Nucleus accumbens (tissue), 56 donors: ENCODE measurements at places on chromosomes 2 and 18.

DNA sequence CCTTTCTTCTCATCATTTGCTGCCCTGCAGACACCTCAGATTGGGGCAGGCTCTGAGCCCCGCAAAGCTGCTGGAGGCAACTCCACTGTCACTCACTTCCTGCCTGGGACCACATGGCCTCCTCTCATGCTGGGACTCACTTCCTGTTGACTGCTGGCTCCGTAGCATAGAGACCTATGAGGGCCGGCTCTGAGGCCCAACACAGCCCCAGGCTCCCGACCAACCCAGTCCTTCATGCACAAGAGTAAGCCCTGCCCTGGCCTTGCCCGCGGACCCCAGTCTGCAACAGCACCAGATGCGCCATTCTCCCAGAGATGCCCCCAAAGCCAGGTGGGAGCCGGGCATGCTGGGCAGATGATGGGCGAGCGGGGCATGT is 55.7 kb downstream of the DNMT3A start:
- DNase-seq, result no peak

- no peak for DNase-seq
Observed at GRCh38 chr2:15633043-15633970, 41.6 kb downstream of the DDX1 start.

GRCh38 chr2:129191530-129191929 is 787.9 kb upstream of the RAB6C start:
- DNase-seq, result no peak

- DNase-seq, result no peak
Observed at GRCh38 chr2:128903637-128904036, 585.0 kb upstream of the HS6ST1 start.

DNA sequence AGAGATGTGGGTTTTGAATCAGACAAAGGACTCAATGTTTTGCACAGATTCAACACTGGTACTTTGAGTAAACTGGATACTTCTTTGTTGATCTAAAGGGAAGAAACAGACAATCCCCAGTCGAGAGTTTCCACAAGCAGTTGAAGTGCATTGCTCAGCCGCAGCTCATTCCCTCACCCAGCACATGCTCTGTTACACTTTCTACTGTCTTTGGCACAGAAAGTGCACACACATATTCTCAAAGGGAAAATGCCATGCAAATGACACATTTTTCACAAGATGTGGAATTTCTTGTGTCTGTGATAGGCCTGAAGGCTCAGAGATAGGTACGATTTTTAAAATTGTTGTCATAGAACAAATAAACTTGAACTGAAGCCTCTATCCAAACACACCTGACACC is 258.9 kb upstream of the TRIB2 start:
- DNase-seq, result no peak

DNA sequence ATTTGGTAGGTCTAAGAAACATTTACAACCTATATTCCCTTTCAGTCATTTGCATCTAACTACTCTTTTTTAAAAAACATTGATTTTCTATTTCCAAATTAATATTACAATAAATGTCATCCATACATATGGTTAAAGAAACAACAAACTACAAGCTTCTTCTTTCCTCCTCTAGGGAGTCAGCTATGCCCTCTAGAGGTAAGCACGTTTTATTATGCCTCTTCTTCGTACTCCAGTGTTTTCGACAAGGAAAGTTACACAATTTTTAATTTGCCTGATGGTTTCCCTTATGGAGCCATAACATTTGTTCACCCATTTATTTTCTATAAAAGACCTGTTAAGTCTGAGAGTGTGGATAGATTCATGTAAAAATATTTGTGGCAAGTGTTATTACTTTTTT is 183.4 kb upstream of the CDH7 start:
- no peak for DNase-seq

- no peak for DNase-seq
Observed at GRCh38 chr2:207504513-207505170, 25.1 kb upstream of the CREB1 start.

- no peak for DNase-seq
Observed at GRCh38 chr2:3442185-3442584, 62.7 kb downstream of the TRAPPC12 start.

DNA sequence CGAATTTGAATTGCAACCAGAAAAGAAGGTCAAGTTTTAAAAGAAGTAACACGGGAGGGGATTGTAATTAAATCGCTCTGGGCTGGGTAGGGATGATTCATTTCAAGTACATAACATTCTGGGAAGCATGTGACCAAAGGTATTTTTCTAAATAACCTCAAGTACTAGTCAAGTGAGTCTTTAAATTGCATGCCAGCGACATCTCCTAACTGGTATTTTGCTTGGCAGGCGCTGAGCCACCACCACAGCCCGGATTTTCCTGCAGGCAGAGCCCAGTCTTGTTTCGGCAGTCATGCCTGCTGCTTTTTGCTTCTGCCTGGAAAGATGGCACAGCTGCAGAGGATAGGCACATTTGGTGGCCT is 33.7 kb upstream of the NPAS2 start:
- DNase-seq, result no peak

GRCh38 chr2:108927936-108928659 is 60.9 kb downstream of the EDAR start:
- no peak for DNase-seq

GRCh38 chr2:103959174-103960128 is 894.5 kb upstream of the POU3F3 start:
- DNase-seq, result no peak

- no peak for DNase-seq
Observed at GRCh38 chr2:230668939-230669303, 43.7 kb upstream of the CAB39 start.

GRCh38 chr18:72410399-72410798 is 133.7 kb downstream of the CBLN2 start:
- DNase-seq, result no peak

DNA sequence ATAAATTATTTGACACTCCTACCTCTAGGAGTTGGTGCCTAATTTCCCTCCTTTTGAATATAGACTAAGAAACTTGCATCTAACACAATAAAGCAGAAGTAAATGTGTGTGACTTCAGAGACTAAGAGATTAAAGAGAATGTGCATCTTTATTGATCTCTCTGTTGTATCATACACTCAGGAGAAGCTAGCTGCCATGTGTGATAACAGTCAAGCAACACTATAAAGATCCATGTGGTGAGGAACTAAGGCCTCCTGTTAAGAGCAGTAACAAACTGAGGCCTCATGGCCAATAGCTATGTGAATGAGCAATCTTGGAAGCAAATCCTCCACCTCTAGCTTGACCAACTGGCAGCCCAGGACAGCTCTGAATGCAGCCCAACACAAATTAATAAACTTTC is 3.4 kb downstream of the FANCL start:
- no peak for DNase-seq

GRCh38 chr2:125643128-125643527 is 1012.8 kb upstream of the GYPC start:
- no peak for DNase-seq

DNA sequence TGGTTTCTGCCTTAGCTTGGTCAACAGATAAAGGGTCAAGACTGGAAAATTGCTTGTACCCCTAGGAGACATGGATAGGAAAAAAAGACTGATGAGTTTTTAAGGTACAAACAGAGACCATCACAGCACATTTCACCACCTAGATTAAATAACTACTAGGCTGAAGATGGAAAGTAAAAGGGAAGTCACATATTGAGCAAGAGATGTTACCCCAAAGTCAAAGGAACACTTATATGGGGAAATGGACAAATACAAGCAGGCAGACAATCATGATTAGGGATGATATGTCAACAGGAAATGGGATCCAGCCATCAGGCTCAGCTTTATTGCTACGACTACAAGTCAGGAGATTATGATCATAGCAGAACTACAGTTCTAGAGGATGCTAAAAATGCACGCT is 1643.1 kb upstream of the CELF4 start:
- no peak for DNase-seq

GRCh38 chr2:23425338-23425871 is 40.4 kb downstream of the KLHL29 start:
- DNase-seq, result no peak

GRCh38 chr2:66547118-66547517 is 112.2 kb downstream of the MEIS1 start:
- DNase-seq, result no peak

DNA sequence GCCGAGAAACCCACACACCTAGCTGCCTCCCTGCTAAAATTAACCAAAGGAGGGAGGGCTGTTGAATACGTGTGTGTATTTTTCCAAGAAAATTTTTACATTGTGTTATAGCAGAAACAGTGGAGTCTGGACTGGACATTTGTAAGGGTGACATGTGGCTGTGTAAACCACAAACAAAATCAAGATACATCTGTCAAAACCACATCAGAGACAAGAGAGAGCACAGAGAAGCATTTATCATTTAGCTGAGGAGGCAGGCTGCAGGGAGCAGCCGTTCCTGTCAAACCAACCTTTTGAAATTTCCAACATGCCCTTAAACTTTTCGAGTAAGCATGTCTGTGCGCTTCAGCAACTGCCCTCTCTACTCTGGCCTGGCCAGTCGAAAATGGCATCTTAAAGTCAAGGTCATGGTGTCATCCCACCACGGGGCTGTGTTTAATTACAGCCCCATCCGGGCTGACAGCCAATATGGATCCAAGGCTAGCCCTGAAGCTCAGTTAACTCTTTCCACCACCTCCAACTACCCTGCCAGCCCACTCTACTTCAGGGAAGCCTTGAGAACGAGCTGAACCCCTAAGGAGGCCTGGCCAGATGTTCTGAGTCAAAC is 8.4 kb downstream of the BCL11A start:
- no peak for DNase-seq

- no peak for DNase-seq
Observed at GRCh38 chr18:8895341-8895740, 190.0 kb downstream of the MTCL1 start.

DNA sequence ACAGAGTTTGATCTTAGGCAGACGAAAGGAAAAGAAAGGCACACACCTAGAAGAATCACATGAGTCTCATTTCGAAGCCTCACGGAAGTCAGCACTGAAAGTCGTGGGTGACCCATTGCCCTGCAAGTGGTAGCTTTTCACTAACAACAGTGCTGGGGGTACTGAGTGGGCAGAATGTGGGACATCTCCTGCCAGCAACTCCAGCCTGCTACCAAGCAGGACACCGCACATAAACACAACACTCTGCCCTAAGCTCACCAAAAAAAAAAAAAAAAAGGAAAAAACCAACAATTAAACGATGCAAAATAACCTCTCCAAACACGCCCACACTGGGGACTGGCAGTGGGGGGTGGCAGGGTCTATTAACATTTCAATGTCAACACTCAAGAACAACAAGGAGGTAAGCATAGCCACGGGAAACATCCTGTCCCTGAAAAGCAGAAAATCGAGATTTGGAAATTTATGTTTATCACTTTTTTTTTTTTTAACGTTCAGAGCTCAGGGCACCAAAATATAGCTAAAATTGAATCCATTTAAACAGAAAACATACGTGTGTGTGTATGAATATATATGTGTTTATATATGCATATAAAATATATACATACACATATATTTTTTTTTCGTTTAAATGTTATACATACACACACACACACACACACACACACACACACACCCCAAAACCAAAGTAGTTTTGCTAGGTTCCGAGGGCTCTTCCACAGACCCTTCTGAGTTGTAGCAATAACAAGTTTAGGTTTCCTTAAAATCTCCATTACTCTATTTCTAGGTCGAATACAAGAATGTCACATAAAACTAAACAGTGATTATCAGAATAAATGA is 2.2 kb downstream of the INO80D start:
- DNase-seq, result no peak

GRCh38 chr2:195322324-195322723 is 334.7 kb upstream of the SLC39A10 start:
- DNase-seq, result no peak

DNA sequence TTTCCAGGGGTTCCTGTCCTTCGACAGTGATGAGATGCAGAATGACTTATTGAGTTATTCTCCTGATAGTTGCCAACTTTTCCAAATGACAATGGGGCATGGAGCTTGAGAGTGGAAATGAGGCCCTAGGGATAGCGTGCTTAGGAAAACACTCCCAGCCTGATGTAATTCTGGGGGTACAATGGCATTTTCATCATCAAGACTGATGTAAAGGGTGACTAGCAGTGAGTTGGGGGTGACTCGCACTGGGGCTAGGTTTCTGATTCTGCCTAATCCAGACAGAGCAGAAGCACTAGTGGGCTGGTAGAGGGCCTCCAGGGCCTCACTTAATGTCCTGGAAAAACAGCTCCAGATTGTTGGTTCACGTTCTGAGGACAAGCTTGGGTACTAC is 34.0 kb upstream of the IL37 start:
- no peak for DNase-seq
